HFF-Myc (cell line): ENCODE measurements at places on chromosomes 16 and 17.

GRCh38 chr16:55876854-55877253 lies 1.7 kb upstream of the CES5A start:
- no peak for DNase-seq

DNA sequence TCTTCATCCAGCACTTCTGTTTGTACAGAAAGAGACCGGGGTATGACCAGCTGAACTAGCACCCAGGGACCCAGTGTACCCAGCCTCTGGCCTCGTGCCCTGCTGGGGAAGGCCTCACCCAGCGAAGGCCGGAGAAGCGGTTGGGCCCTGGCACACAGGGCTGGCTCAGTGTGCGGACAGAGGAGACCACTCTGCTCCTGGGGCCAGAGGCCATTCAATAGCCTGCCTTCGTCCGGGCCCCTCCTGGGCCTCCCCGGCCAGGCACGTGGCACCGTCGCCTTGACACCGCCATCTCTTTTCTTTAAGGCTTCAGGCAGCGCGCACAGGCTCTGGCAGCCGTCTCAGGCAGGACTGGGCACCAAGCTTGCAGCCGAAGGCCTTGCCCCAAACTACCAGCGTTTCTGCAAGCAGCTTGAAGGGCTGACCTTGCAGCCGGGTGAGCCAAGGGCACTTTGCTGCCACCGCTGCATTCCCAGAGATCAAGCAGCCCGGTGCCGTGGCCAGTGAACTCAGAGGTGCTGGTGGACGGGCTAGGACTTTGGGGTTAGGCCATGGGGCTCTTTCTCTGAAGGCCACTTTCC lies 8.0 kb downstream of the TAX1BP3 start:
- DNase-seq, result no peak

- no peak for DNase-seq
Observed at GRCh38 chr16:64151990-64152767, 969.7 kb downstream of the CDH11 start.

GRCh38 chr17:70136131-70136530 lies 33.2 kb upstream of the KCNJ2 start:
- no peak for DNase-seq

DNA sequence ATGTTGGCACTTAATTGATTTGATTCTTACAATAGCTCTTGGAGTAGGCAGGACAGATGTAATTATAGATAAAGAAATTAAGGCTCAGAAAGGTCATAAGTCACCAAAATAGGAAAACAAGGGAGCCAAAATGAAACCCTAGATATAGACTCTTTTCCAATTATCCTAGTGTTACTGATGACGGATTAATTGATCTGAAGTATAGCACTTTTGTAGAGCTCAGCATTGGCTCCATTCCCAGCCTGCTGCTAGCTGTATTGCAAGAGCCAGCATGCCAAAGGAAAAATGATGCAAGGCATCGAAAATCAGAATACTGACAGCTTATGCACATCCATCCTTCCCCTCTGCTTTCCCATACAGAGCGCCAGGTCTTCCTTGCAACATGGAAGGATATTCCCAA lies 21.6 kb upstream of the RASL10B start:
- no peak for DNase-seq

DNA sequence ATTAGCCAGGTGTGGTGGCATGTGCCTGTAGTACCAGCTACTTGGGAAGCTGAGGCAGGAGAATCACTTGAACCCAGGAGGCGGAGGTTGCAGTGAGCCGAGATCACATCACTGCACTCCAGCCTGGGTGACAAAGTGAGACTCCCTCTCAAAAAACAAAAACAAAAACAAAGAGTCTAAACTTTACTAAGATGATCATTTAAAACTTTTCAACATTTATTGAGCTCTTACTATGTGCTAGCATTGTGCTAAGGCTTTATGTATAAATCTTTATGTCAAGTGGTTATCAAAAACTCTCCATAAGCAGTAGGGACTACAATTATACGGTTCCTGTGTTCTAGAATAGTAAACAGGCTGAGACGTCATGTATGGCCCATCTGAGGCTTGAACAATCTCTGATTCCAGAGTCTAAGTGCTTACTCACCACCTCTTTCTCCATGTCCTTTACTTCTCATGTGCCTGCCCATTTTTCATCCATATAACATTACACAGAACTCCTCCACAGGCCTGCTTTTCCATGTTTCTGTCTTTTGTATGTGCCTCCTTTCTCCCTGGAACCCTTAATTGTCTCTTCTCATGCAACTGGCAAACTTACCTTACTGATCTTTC lies 66.7 kb downstream of the NUP88 start:
- no peak for DNase-seq

DNA sequence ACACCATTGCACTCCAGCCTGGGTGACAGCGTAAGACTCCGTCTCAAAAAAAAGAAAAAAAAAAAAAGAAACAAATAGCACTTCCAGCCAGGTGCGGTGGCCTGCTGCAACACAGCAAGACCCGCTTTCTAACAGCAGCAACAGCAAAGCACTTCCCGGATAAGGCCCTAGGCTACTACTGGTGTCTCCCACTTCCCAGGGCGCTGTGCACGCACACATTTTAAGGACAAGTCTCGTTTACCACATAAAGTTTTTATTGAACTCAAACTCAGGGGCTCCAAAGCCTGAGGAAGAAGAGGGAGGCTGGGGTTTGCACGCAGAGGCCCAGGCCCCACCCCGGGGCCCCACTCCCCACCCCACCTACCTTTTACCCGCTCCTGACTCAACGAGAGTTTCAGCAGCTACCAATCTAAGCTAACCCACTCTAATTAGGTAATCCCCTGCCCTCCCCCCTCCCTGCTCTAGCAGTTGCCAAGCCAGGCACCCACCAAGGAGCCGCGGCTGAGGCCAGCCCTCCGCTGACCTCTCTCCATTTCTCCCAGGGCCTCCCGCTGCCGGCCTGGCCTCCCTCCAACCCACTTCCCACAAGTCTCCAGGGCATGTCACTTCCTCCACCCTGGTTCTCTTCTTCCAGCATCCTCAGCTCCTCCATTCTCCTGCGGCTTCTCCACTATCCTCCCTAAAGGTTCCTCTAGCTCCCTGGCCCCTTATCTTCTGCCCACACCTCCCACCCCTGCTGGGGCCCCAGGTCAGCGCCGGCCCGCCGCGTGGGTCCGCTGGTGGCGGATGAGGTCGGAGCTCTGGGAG lies 2.4 kb downstream of the ZNF768 start:
- no peak for DNase-seq

- DNase-seq, result no peak
Observed at GRCh38 chr16:13435873-13436474, 484.0 kb upstream of the ERCC4 start.

- DNase-seq, result no peak
Observed at GRCh38 chr17:66397486-66397885, 95.1 kb downstream of the PRKCA start.

GRCh38 chr16:25419681-25420080 lies 162.0 kb upstream of the ZKSCAN2 start:
- no peak for DNase-seq

DNA sequence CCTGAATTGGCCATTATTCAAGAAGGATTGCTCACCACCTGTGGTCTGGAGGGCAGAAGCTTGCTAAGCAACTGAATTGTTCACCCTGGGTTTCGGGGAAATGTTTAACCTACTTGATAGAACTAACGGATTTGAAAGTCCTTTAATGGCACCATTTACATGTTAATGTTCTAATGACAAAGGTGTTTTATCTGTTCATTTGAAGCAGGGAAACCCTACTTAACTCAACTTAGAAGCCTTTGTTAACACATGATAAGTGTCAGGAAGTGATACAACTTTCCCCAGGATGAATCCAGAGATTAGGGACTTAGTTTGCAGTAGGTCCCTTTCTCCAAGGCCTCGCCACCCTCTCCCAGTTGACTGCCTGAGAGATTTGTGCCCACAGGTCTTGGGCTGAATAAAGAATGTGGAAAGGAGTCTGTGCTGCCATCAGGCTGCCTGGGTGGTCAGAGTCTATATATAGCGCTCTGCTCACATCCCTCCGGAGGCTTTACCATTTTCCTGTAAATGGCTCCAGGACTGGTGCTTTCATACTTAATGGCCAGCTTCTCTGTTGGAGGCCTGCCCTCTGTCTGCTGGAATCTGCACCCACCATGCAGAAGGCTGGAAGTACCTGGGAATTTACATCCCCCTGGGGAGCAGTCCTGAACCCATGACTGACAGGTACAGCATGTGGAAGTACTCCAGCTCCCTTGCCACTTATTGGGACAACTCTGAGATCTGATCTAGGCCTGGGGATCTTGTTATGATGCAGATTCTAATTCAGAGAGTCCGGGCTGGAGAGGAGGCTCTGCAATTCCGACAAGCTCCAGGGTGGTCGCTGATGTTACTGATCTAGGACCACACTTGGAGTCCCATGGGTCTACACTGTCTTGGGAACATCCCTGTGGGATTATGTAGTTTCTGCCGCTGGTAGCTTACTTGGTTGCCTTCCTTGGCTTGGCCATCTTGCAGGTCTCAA lies 99.9 kb downstream of the ASIC2 start:
- no peak for DNase-seq

GRCh38 chr17:50015146-50015545 lies 20.1 kb upstream of the DLX3 start:
- DNase-seq, result no peak

GRCh38 chr16:85998171-85998867 lies 99.4 kb downstream of the IRF8 start:
- no peak for DNase-seq

- no peak for DNase-seq
Observed at GRCh38 chr17:17751489-17752088, 70.3 kb downstream of the RAI1 start.

DNA sequence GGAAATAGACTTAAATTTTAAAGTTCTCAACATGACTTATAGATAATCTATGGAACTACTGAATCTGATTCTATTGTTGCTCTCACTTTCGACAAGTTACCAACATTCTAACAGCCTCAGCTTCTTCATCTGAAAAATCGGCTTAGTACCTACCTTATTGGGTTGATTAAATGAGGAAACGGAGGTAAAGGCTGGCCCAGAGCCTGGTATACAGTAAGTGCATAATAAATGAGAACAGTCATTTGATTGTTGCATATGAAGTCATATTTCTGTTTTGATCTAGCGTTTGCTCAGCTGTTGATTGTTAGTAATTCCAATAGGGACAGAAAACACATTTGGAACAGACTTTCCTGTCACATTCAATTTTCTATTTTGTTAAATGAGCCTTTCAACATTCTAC lies 4.6 kb downstream of the VPS35L start:
- no peak for DNase-seq

- DNase-seq, result no peak
Observed at GRCh38 chr17:30379303-30379902, 676 bp downstream of the CPD start.

GRCh38 chr16:8831871-8832716 lies 34.5 kb downstream of the PMM2 start:
- no peak for DNase-seq

DNA sequence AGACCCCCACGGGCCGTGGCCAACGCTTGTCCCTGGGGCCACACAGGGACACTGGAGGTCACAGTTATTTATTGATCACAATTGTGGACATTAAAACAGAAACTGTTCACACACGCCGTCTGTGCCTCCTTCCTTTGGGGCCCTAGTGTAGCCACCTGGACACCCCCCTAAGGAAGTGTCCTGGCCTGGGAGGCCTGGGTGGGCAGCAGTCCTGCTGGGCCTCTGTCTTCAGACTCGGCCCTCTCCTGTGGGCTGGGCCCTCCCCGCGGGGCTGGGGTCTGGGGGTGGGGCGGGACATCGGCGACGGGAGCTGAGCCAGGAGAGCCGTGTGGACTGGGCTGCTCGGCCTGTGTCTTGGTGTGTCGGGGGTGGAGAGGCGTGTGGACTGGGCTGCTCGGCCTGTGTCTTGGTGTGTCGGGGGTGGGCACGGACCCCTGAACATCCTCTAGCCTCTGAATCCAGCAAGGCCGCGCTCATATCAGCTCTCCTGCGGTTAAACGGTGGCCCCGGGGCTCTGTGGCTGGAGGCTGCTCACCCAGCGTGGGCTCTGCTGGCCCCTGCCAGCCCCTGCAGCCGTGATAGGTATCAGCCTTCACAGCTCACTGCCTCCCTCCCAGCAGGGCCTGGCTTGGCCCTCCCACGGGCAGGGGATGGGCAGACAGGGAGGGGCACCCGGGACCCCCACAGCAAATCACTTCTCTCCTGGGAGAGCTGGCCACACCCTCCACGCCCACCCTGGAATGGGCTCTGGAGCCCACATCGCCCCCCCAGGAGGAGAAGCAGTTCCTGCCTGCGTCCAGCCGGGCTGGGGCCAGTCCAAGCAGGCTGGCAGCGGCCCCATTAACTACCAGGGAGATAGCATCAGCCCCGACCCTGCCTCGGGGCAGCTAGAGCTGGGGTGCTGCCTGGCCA lies 1.1 kb upstream of the NHLRC4 start:
- no peak for DNase-seq

DNA sequence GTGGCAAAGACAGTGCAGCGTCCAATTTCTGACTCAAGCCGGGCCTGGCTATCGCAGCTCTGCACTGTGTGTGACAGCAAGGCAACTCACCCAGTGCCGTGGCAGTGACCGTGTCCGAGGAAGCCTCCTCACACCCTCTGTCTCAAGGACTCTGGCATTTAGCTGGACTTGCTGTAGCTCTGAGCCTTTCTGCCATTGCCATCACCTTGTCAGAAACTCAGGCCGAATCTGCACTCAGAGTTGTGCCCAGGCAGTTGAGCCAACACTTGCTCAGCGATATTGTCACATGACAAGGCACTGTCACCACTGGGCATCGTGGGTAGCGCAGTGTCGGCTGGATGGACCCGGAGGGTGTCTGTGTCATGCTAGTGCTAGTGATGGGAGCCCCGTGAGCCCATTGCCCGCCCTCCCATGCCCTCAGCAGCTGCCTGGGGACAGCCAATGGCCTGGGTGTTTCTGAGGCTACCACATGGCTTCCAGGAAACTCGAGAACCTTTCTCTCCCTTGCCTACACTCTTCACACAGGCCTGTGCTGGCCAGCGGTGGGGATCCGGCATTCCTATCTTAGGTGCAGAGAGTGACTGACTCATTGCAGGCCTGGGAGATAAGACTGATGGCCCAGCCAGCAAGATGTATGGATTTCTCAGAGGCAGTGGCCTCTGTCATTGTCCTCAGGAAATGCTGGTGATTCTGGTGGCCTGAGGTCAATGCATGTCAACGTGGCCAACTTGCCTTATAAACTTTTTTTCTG lies 22.1 kb upstream of the STH start:
- DNase-seq, result no peak

DNA sequence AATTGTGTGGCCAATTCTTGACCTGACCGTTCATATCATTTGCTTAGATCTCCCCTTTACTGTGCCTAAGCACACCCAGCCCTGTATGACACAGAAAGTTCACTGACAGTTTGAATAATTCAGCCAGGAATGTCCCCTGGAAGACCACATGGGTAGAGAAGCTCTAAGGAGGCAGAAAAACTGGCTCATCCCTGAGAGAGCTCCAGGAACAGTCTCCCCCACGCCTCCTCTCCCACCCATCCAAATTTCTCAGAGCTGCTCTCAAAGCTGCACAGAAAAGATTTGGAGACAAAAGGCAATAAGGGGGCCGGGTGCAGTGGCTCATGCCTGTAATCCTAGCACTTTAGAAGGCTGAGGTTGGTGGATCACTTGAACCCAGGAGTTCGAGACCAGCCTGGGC lies 11.2 kb downstream of the PRAC1 start:
- no peak for DNase-seq

- no peak for DNase-seq
Observed at GRCh38 chr17:59366773-59367656, 35.6 kb downstream of the YPEL2 start.

- DNase-seq, result no peak
Observed at GRCh38 chr17:37476431-37477120, 13.1 kb upstream of the DUSP14 start.
